ENCODE measurements at places on chromosomes 4 and X.
A peak's percentile ranks its signal among the peaks of the same experiment; 100 is the strongest.

GRCh38 chr4:62077406-62077805, 877.3 kb downstream of the ADGRL3 start:
- DNase-seq = no peak

DNA sequence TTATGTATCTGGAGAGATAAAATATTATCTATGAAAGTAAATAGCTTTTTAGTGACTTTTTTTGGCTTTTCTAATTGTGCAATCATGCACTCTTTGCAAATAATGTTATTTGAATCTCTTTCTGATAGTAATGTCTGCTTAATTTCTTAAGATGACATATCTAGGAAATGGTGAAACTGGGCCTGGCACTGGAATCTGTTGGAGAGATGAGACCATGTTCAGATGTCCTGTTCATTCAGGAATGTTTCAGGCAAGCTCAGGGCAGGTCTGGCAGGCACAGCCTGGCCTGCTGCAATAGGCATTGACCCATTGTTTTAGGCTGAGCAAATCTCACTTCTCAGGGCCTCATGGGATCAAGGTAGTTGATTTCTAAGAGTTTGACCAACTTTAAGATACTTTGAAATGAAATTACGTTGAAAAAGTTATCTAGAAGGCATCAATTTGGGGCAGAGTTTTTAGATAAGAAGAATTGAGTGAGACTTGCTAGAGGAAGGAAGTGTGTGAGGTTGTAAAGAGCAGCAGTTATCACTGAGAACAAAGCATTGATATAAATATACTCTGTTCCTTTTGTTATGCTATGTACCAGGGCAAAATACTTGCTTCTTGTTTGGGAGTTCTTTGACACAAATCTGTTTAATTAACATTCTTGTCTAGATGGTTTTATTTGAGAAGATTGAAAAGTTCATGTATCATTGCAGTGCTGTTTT, 133.0 kb upstream of the LEF1 start:
- no peak for DNase-seq

DNA sequence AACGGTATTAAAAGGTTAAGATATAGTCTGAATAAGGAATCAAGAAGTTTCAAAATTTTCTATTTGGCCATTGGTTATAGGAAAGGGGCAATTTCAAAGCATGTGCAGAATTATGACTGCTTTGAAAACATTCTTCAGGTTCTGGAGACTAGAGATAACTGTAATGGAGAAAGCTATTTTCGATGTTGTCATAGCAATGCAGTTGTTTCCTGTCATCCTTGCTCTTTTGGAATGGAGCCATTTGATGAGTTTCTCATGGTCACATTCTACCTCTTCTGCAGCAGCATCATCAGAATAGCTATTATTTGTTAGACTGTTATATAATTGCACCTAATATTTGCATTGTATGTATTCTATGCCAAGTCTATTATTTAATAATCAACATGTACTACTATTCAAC, 368.2 kb upstream of the NR3C2 start:
- no peak for DNase-seq

- DNase-seq = no peak
Measured at GRCh38 chr4:41430792-41431191, 107.2 kb upstream of the LIMCH1 start.

GRCh38 chrX:8987672-8988250, 46.2 kb downstream of the FAM9B start:
- DNase-seq = peak; percentile 36

GRCh38 chrX:12906046-12906761, at the start of gene TLR8:
Gene TLR8 (plus strand): TSS chrX:12906620. CDS start chrX:12906707, 87 bp downstream.
- no peak for DNase-seq

GRCh38 chr4:140732780-140733179, 23.4 kb downstream of the TBC1D9 start:
- DNase-seq = no peak

- no peak for DNase-seq
Measured at GRCh38 chr4:100609810-100610209, 92.0 kb upstream of the EMCN start.

DNA sequence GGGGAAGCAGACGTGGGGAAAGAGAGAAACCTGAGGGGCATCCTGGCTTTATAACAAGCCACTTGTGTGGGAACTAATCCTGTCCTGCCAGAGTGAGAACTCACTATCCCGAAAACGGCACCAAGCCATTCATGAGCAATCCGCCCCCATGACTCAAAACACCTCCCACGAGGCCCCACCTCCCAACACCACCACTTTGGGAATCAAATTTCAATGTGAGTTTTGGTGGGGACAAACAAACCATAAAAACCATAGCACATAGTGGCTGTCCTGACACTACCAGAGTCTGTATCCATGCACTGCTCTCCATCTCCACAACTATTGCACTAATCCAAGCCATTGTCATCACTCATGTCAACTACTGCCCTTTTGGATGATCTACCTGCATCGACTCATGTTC, 28.5 kb upstream of the SEPTIN6 start:
- no peak for DNase-seq

DNA sequence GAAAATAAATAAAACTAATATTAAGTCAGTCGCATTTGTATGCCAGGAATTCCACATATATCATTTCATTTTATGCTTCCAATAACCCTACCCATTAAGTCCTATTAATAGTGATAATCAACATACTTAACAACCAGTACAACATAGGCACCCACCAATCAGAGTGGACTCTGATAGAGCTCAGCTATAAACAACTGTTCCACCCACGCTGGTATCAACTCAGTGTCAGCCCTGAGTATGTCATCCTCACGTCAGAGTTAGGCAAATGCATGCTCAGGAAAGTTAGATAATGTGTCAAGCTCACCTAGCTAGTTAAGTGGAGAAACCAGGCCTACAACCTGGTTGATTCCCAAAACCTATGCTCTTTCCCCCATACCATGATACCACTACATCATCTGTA, 89.3 kb downstream of the SMARCA1 start:
- DNase-seq = no peak

DNA sequence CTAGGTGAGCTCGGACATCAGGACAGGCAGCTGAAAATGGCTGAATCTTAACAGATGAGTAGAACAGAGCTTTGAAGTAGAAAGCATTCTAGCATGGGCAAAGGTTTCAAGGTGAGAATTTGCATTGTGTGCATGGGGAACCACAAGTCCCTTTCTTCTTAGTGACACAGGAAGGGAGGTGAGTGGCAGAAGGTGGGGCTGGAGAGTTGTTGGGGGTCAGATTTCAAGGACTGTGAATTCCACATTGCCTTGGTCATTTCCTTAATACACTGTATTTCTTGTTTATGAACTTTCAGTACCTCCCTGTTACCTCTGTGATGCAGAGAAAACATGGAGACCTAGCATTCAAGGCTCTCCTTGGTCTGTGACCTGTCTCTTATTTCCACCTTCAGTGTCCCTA, 4.1 kb downstream of the APEX2 start:
- no peak for DNase-seq

DNA sequence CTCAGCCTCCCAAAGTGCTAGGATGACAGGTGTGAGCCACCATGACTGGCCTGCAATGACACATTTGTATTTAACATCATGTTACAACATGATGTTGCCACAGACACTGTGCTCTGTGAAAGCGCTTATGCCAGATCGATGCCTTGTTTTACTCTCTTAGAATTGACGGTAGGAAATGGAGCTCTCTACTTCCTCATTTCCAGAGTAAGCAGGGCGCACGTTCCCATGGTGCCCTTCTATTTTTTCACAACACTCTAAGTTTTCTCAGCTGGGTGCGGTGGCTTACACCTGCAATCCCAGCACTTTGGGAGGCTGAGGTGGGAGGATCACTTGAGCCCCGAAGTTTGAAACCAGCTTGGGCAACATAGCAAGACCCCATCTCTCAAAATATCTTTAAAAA, 60.7 kb upstream of the DHRSX start:
- no peak for DNase-seq

- no peak for DNase-seq
Measured at GRCh38 chr4:60396341-60397049, 803.6 kb upstream of the ADGRL3 start.

- no peak for DNase-seq
Measured at GRCh38 chr4:94765648-94766047, 7.9 kb downstream of the BMPR1B start.

- DNase-seq = peak; percentile 26
Measured at GRCh38 chr4:7876201-7876875, 63.3 kb downstream of the AFAP1 start.

- DNase-seq = no peak
Measured at GRCh38 chrX:47229427-47229826, 3.4 kb upstream of the USP11 start.

DNA sequence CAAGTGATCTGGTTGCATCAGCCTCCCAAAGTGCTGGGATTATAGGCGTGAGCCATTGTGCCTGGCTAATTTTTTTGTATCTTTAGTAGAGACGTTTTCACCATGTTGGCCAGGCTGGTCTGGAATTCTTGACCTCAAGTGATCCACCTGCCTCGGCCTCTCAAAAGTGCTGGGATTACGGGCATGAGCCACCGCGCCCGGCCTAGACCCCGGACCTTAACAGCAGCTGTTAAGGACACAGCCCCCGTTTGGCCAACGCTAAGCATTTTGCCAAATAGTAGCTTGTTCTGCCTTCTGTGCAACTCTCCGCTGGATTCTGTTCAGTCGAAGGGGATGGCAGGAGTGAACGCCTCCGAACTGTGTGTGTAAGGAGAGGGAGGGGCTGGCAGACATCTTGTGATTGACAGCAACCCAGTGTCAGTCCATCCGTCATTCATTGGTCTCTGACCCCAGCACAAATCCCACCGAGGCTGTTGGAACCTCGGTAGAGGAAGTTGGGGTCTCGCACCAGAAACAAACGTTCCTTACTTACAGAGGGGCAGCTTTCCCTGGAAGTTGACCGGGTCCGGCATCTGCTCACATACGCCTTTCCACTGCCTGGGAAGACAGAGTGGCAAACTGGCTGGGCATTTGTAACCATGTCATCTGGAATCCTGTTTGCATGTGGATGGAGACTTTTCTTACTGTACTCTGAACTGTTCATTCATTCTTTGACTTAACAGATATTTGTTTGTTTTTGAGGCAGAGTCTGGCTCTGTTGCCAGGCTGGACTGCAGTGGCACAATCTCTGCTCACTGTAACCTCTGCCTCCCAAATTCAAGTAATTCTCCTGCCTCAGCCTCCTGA, 69.4 kb downstream of the TRAPPC11 start:
- DNase-seq = no peak

DNA sequence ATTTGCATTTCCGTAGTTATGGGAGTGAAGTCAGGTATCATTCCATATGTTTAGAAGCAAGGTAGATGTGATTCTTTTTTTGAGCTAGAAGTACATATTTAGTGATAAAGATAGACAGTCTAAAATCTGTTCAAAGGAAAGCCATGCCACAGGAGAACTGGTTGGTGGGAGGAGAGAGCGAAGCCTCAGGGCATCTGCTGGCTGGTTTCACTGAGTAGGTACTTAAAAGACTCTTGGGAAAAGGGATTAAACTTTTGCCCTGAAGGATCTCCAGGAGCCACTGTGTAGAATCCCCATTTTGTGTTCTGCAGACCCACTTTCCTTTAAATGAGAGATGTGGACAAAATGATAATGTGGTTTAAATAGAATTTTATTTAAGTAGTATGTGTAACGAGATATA, 89.6 kb downstream of the SHROOM2 start:
- DNase-seq = no peak

DNA sequence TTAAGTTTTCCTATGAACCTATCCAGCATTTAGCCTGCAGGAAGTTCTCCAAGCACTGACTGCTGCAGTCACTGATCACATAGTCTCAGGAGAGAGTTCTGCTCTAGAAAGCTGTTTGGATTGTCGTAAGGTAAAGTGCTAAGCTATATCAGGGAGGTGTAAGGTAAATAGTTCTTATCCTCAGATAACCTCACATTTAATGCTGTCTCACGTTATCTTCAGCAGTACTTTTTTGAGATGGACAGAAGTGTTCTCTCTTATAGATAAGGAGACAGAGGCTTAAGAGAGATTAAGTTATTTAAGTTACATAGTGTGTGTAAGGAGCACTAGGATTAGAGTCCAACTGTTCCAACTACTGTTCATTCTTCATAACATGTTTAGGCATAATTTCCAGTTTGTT, 77.9 kb downstream of the STIM2 start:
- no peak for DNase-seq

- no peak for DNase-seq
Measured at GRCh38 chrX:134315866-134316265, 78.9 kb downstream of the CCDC160 start.

GRCh38 chr4:114807357-114807756, 208.8 kb downstream of the UGT8 start:
- DNase-seq = no peak

DNA sequence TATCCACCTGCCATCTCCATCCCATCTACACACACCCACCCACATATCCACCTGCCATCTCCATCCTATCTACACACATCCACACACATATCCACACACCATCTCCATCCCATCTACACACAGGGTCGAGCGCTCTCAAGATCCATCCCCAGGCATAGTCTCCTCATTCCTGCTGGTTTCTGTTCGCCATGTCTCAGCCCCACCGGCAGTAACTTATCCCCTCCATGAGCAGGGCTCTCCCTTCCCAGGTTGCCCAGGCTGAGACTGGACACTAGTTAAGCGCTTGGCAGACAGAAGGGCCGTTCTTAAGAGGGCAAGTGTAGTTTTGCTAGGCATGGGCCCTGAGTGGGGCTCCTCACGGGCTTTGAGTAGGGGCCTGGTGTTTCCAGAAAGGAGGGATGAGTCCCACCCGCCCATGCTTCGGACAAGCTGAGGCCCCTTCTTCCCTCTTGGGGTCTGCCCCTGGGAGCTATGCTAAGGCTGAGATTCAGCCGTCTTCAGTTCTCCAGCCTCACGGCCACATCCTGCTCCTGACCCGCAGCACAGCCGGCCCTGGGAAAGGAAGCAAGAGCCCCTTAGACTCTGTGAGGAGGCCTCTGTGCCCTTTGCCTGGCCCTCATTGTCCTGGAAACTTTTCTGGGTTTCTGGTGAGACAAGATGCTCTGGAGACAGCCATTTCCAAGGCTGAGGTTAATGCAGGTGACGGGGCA, 20.4 kb downstream of the TMEM271 start:
- no peak for DNase-seq

DNA sequence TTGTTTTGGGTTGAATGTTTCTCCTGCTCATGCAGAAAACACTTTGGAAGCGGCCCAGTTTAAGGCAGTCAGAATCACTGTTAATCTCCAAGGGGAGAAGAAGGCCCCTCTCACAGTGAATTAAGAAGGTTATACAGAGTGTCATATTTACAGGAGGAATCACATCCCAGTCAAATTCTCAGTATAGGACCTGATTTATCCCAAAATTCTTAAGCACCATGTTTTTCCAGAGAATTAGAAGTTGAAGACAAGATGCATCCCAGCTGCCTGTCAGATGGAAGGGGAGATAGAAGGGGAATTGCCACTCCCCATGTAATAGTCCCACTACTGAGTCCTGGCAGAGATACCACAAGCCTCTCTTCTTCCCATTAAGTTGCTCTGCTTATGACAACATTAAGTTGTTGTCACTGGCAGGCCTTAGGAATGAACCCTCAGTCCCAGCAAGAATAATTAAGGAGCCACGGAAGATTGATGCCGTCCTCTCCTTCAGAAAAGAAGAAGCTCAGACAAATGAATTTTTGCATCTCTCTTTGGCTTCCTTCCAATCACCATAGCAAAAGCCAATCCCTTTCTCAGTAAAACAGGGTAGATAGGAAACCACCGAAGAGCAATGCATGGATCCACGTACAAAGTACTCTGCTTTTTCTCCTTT, 138.4 kb downstream of the LDB2 start:
- DNase-seq = no peak

Data from activated gamma-delta T cell treated with Interleukin-2 at 50 U/mL for 16 hours (primary cell).